ENCODE measurements at places on chromosomes 16 and 17.

DNA sequence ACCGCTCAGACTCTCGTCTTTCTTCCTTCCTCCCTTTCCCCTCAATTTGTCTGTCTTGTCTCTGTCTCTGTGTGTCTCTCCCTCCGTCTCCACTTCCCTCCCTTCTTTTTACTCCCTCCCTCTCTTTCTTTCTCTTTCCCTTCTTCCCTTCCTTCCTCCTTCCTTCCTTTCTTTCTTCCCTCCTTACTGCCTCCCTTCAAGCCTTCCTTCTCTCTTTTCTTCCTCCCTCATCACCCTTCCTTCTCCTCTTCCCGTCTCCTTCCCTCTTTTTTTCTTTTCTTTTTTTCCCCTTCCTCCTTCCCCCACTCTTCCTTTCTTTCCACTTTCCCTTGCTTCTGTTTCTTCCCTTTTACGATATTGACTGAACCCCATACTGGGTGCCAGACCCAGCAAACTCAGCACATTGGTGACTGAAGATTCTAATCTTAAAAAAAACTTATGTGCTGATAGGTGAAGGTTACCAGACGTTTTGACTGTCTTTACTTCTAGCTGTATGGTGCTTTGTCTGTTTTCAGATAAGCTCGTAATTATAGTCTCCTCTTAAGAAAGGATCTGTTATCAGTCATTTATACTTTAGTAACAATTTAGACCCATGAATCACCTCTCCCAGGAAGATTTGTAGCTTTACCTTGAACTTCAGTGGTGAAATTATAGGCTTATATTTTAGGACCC is 481 bp upstream of the BRD7 start:
- no peak for DNase-seq

- DNase-seq = no peak
Measured at GRCh38 chr16:30663038-30663437, 4.8 kb downstream of the FBRS start.

GRCh38 chr16:68660359-68660795 is 15.3 kb downstream of the CDH3 start:
- no peak for DNase-seq

- DNase-seq = no peak
Measured at GRCh38 chr16:73051961-73052360, 4.0 kb upstream of the ZFHX3 start.

DNA sequence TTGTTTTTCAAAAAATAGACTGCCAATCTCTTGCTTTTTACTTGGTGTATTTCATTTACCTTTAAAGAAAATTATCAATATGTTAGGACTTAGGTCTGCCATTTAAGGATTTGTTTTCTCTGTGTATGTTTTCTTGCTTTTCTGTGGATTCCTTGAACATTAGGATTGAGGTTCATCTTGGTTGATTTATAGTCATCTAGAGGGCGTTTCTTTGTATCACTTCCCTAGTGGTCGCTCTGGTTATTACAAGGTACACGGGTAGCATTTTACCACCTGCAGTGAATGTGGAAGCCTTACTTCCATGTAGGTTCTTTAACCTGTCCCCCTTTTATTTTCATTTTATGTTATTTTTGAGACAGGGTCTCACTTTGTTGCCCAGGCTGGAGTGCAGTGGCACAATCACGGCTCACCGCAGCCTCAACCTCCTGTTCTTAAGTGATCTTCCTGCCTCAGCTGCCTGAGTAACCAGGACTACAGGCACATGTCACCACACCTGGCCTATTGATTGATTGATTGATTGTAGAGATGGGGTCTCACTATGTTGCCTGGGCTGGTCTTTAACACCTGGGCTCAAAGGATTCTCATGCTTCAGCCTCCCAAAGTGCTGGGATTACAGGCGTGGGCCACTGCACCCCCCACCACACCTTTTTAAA is 35.2 kb upstream of the CBX4 start:
- DNase-seq = no peak

DNA sequence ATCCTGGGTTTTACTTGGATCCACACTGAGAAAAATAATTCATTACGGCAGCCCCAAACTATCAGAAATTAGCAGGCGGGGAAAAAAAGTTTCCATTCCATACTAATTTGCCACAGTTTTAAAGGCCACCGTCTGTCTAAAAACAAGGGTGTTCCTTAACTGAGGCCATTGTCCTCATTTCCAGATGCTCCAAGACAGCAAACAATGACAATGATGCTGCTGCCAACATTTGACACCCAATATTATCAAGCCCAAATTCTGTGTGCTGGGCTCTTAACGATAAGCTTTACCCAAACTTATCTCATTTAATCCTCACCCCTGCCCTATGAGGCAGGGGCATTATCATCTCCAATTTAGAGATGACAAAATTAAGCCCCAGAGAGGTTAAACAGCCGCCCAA is 26.3 kb downstream of the CUEDC1 start:
- no peak for DNase-seq

GRCh38 chr16:58196898-58197313 is 1.0 kb downstream of the CSNK2A2 start:
- no peak for DNase-seq

- DNase-seq = no peak
Measured at GRCh38 chr16:72927199-72928089, 120.5 kb downstream of the ZFHX3 start.

DNA sequence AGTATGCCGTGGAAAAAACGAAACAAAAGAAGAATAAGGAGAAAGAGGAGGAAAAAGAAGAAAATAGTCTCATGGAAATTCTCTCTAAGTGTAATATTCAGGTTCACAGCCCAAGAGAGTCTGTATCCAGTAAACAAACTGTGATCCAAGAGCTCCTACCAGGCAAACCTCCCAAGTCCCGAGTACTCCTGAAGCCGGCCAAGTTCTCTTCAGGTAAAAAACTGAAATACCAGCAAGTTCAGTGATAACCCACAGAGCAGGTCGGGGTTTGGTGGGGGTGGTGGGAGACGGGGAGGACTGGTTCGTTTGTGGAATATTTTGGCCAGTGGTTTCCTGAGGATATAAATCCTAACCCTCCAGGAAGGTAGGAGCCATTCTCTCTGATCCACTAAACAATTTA is 8.5 kb upstream of the TVP23B start:
- DNase-seq = no peak

GRCh38 chr17:42913522-42913921 is 12.9 kb downstream of the G6PC1 start:
- no peak for DNase-seq

GRCh38 chr16:68627951-68628425 is 17.1 kb upstream of the CDH3 start:
- DNase-seq = no peak

DNA sequence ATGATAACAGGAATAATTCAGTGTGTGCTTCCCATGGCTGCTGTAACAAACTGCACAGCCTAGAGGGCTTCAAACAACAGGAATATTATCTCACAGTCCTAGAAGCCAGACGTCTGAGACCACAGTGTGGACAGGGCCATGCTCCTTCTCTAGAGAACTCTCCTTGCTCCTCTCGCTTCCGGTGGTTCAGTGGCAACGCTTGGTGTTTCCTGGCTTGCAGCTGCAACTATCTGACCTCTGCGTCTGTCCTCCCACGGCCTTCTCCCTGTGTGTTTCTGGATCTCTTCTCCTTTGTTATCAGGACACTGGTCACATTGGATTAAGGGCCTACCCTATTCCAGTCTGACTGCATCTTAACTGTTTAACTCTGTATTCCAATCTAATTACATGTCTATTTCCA is 414.3 kb downstream of the MAF start:
- DNase-seq = no peak

GRCh38 chr17:28508211-28508724 is 2.1 kb downstream of the FOXN1 start:
- DNase-seq = no peak

DNA sequence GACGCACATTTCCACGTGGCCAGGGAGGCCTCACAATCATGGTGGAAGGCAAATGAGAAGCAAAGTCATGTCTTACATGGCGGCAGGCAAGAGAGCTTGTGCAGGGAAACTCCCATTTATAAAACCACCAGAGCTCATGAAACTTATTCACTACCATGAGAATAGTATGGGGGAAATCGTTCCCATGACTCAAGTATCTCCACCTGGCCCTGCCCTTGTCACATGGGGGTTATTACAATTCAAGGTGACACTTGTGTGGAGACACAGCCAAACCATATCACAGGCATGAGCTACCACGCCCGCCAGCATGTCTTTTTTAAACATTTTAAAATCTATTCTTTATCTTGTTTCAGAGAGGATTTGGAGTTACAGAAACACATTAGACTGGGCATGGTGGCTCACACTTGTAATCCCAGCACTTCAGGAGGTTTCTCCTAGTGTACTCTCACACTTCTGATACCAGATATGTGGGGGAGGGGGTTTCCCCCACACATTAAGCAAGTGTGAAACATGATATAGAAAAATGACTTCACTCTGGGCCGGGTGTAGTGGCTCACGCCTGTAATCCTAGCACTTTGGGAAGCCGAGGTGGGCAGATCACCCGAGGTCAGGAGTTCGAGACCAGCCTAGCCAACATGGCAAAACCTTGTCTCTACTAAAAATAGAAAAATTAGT is 5.6 kb upstream of the ATMIN start:
- DNase-seq = no peak

- DNase-seq = no peak
Measured at GRCh38 chr16:22323173-22323958, 26.2 kb downstream of the POLR3E start.

Measured in activated gamma-delta T cell (primary cell).